Activated naive CD8-positive, alpha-beta T cell treated with anti-CD3 and anti-CD28 coated beads for 36 hours (primary cell): ENCODE measurements at places on chromosomes 16 and 17.

- DNase-seq = peak; percentile 38
Measured at GRCh38 chr17:50534222-50534978, 1.9 kb downstream of the EPN3 start.

DNA sequence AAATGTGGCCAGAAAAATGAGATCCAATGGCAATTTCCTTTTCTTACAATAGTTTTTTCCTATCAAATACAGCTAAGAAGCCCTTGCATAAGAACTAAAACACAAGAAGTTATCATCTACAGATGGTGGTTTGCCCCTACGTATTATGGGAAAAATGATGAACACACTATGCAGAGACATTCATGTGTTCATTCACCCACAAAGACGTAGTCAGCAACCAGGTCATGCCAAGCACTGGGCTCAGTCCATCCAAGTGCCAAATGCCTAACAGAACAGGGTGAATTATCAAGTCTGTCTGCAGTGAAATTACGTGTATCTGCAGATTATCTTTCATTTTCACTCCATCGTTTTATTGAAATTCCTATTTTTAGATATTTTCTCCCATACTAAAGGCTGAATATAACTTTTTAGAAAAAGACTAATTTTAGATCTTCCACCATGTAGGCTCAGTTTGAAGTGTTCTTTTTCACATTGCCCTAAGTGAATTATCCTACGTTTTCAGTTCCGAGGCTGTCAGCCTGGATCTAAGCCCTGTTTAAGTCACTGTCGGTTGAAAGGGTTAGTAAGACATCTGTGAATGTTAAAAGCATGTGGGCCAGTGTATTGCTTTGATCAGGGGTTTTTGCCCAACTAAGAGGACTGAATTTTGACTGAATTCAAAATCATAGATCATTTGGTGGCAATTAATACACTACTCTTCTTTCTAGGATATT is 78.1 kb upstream of the DHX40 start:
- no peak for DNase-seq

- DNase-seq = no peak
Measured at GRCh38 chr17:48013876-48014594, 23.6 kb downstream of the COPZ2 start.

GRCh38 chr17:16991349-16992009 is 19.6 kb upstream of the TNFRSF13B start:
- DNase-seq = peak; percentile 79

- no peak for DNase-seq
Measured at GRCh38 chr17:80948019-80948975, 43.3 kb upstream of the CHMP6 start.
